PC-9 (cell line): ENCODE measurements at places on chromosomes 4 and X. TPM values are rescaled to one million over a fixed set of nuclear protein-coding genes. Genes with fewer than 3 reads are reported as not detected.

PABPC5 gene
- not detected in 2 replicates for total RNA-seq

MAGEE1 gene
- 4.2 and 4.6 TPM in 2 replicates for total RNA-seq

CYTL1 gene
- not detected in 2 replicates for total RNA-seq

ZGRF1 gene
- 17.3 and 18.9 TPM in 2 replicates for total RNA-seq

SLC2A9 gene
- total RNA-seq: 0.28 and 1.1 TPM in 2 replicates

TLR2 gene
- total RNA-seq: 0.55 and 1.1 TPM in 2 replicates

RRH gene
- 0.24 TPM in 1 of 2 replicates, not detected in the other for total RNA-seq

CXCL5 gene
- not detected in 2 replicates for total RNA-seq

TRIM60 gene
- total RNA-seq: not detected in 2 replicates

TMEM156 gene
- total RNA-seq: 20.1 and 29.3 TPM in 2 replicates

RNF150 gene
- 0.15 and 0.75 TPM in 2 replicates for total RNA-seq

NIPAL1 gene
- total RNA-seq: 7.0 and 8.2 TPM in 2 replicates

EPHA5 gene
- total RNA-seq: not detected in 2 replicates

ALB gene
- not detected in 2 replicates for total RNA-seq

PPP4R3C gene
- 1.2 and 1.5 TPM in 2 replicates for total RNA-seq

PLRG1 gene
- 60.8 and 80.7 TPM in 2 replicates for total RNA-seq

TRPC5OS gene
- not detected in 2 replicates for total RNA-seq
